ENCODE measurements at places on chromosomes 4 and X.

GRCh38 chrX:22110729-22111494 lies 78.8 kb downstream of the PHEX start:
- no peak for DNase-seq

DNA sequence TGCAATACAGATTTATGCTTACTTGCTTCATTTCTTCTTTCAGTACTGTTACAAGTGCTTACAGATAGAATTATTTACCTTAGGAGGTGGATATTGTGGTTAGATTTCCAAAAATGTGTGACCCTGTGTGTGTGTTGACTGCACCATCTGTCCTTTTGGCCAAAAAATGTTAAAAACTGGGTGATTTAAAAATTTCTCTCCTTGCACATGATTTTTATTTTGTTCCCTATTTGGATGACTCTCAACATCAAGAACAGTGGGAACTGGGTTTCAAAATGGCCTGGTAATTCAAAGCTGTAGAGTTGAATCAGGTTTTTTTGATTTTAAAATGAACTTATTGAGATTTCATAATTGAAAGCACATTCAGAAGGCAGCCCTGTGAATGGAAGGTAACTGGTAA lies 1132.9 kb downstream of the RAPGEF2 start:
- no peak for DNase-seq

- no peak for DNase-seq
Observed at GRCh38 chr4:150316332-150317205, 238.3 kb downstream of the DCLK2 start.

DNA sequence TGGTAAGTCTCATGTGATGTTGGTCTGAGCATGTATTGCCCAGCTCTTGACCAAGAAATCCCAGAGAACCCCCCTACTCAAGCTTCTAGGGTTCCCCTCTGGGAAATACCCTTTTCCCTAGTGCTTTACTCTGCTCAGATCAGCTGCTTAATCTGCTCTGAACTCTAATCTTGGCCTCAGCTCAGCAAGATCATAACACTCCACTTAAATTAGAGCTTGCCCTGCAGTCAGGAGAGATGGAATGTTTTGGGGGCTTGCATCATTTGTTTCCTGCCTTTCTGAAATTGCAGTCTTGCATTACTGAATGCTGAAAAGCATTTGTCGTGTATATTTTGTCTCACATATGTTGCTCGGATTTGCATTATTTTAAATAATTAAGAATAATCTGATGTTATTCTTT lies 1153.6 kb downstream of the FSTL5 start:
- no peak for DNase-seq

DNA sequence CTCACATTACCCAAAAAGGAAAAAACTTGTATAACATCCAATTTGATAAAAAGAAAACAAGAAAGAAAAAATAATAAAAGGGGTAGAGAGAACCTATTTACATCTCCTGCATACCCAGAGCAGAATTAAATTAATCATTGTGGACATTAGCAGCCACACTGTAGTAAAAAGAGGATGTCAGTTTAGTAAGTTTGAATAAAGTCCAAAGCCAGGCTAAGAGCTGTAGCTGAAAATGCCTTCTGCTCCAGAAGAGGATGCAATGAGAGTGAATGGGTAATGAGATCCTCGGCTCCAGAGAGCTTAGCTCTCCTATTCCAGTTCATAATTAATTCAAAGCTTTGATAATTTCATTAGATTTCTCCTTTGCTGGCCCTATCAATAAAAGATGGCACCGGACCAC lies 78.2 kb downstream of the SLC10A7 start:
- no peak for DNase-seq

GRCh38 chrX:47561659-47562151 lies 700 bp downstream of the ARAF start:
- DNase-seq: no peak

- no peak for DNase-seq
Observed at GRCh38 chr4:35604252-35604651, 640.1 kb downstream of the ARAP2 start.

GRCh38 chr4:14767142-14767541 lies 235.1 kb upstream of the CPEB2 start:
- no peak for DNase-seq

DNA sequence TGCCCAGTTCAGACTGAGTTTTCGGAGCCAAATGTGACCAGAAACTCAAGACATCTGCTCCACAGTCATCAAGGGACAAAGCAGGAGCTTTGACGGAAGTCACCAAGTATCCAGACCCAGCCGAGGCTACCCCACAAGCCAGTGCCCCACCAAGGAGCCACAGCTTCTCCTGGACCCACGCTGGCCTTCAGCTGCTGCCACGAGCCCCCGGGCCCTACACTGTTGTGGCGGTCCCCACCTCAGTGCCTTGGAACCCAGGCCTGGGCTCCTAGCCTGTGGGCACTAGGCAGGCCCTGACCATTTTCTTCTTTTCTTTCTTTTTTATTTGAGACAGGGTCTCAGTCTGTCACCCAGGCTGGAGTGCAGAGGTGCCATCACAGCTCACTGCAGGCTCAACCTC lies 82.1 kb upstream of the NKX1-1 start:
- DNase-seq: no peak

DNA sequence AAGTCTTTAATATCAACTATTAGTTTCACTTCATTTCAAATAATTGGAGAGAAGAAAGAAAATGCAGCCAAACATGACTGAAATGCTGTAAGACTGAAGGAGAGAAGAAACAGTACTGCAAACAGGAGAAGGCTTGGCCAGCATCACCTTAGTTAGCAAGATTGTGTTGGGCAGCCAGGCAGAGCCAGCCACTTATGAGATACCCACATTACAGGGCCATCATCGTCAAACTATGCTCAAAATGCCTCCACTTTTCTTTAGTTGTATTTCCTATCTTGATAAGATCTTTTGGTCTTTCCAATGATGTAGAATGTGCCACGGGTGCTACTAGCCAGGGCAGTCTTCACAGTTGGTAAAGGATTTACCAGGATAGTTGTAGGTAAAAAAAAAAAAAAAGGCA lies 10.9 kb upstream of the IRF2 start:
- no peak for DNase-seq

GRCh38 chrX:49184294-49185281 lies 1.6 kb downstream of the PRICKLE3 start:
- DNase-seq: no peak

GRCh38 chr4:60846678-60847077 lies 353.4 kb upstream of the ADGRL3 start:
- DNase-seq: no peak

DNA sequence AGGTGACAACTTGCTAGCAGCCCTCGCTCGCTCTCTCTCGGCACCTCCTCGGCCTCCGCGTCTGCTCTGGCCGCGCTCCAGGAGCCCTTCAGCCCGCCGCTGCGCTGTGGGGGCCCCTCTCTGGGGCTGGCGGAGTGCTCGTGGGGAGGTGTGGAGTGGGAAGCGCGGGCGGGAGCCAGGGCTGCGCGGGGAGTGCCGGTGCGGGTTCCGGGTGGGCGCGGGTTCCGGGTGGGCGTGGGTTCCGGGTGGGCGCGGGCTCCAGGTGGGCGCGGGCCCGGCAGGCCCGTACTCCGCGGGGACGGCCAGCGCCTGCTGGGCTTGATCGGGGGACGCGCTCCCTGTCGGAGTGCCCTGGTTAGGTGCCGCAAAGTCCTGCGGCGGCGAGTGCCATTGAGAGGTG lies 384.3 kb downstream of the GPM6A start:
- DNase-seq: no peak

DNA sequence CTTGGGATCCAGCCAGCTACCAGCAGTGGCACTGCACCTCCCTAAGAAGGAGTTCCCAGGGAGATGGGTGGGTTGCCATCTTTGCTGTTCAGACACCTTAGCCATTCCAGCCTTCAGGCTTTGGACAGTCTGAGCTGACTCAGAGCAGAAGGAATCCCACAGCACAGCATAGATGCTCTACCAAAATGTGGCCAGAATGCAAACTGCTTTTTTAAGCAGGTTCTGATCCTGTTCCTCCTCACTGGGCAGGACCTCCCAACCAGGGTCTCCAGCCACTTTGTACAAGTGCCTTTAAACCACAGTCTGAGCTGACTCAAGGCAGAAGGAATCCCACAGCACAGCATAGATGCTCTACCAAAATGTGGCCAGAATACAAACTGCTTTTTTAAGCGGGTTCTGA lies 209.0 kb downstream of the NPNT start:
- no peak for DNase-seq

GRCh38 chrX:47215291-47215900 lies 3.1 kb upstream of the CDK16 start:
- no peak for DNase-seq

GRCh38 chr4:38762560-38762959 lies 20.2 kb downstream of the TLR10 start:
- no peak for DNase-seq

DNA sequence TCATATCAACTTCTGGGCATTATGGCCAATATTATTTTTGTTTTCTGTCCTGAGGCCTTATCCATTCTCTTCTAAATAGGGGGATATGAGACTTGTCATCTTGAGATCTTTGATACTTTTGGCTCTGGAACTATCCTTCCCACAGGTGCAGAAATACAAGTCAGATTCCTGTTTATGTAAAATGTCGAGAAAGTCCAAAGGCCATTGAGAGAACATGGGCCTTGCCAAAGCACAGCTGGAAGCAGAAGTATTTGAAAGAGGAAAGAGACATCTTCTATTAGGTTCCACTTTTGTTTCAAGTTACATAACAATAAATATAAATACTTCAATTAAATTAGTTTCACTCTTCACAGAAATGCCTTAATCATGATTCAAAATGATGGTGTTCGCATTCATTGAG lies 20.8 kb upstream of the PRSS48 start:
- DNase-seq: no peak

- no peak for DNase-seq
Observed at GRCh38 chr4:100983426-100983825, 363.9 kb downstream of the PPP3CA start.

GRCh38 chr4:45063696-45064095 lies 337.3 kb upstream of the GNPDA2 start:
- DNase-seq: no peak

DNA sequence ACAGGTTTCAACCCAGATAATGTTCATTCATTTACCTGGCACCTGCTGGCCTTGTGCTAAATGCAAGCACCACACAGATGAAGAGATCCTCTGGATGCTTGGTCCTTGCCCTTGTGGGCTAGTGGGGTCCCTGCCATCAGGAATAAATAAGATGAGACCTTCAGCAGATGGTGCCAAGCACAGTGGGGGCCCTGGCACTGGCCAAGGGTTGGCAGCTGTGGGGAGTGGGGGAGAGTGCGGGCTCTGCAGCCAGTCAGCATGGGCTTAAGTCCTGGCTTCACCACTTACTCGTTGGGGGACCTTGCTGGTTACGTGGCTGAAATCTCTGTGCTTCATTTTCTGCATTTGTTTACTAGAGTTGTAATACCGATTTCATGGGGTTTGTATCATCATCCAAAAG lies 6.9 kb downstream of the LAP3 start:
- no peak for DNase-seq

- no peak for DNase-seq
Observed at GRCh38 chr4:82362565-82362964, 11.2 kb downstream of the HNRNPD start.

Data from stimulated activated CD4-positive, alpha-beta T cell treated with anti-CD3 and anti-CD28 coated beads, TNF-alpha, amount 100 ng/mL, for 1 hour (primary cell).